T-helper 1 cell treated with Interleukin-12 subunit alpha and Interleukin-12 subunit beta and Interleukin-4 antibody, amounts not matched to agents 30 ng/mL and 1 ng/mL, for 36 hours (primary cell): ENCODE measurements at places on chromosomes 12 and 14. TPM values are rescaled to one million over a fixed set of nuclear protein-coding genes. Genes with fewer than 3 reads are reported as not detected.

Gene ART4
- not detected in 2 replicates for total RNA-seq

Gene PLBD2
- total RNA-seq: 16.8 and 17.9 TPM in 2 replicates

Gene FBXL14
- 26.5 and 26.7 TPM in 2 replicates for total RNA-seq

Gene FAM186B
- total RNA-seq: 0.29 and 0.54 TPM in 2 replicates

Gene PRIMA1
- not detected in 2 replicates for total RNA-seq

Gene FOXG1
- not detected in 2 replicates for total RNA-seq
